ENCODE measurements at places on chromosomes 7 and 10. TPM values are rescaled to one million over a fixed set of nuclear protein-coding genes. Genes with fewer than 3 reads are reported as not detected.

Gene SEMA3E
- total RNA-seq: not detected

Gene PKD2L1
- total RNA-seq: not detected

Gene GPR26
- total RNA-seq: not detected

Gene SLC13A1
- not detected for total RNA-seq

Gene CNPY1
- total RNA-seq: not detected

Gene SLC26A5
- total RNA-seq: 0.22 TPM

Gene WDR86
- 10.1 TPM for total RNA-seq

Gene STARD3NL
- 13.5 TPM for total RNA-seq

Gene ODAD2
- total RNA-seq: 0.33 TPM

Gene CTAGE8
- total RNA-seq: 1.2 TPM

Gene TMEM229A
- total RNA-seq: not detected

Gene AMPH
- total RNA-seq: not detected

Gene BAZ1B
- 63.0 TPM for total RNA-seq

Gene LRRC61
- total RNA-seq: 8.8 TPM

Gene PMS2
- 14.9 TPM for total RNA-seq

Gene MGAM2
- not detected for total RNA-seq

Gene GJD4
- not detected for total RNA-seq

Gene SUGCT
- total RNA-seq: 1.3 TPM

Gene INMT
- 0.75 TPM for total RNA-seq

Gene FXYD4
- not detected for total RNA-seq

Gene COL26A1
- not detected for total RNA-seq

Gene AUTS2
- total RNA-seq: 37.6 TPM

Gene UCN3
- not detected for total RNA-seq

Gene ACBD7
- 0.98 TPM for total RNA-seq

Gene PAPOLB
- not detected for total RNA-seq

Gene SHLD2
- total RNA-seq: 28.0 TPM

Gene ZNF735
- not detected for total RNA-seq

Gene CLDN4
- 0.79 TPM for total RNA-seq

Gene NUDT13
- total RNA-seq: 2.2 TPM

Gene VSTM4
- not detected for total RNA-seq

Gene MUC3A
- not detected for total RNA-seq

Data from T-cell (primary cell).